ENCODE measurements at places on chromosomes 1 and 21. TPM values are rescaled to one million over a fixed set of nuclear protein-coding genes. Genes with fewer than 3 reads are reported as not detected.
A peak's percentile ranks its signal among the peaks of the same experiment; 100 is the strongest.

- peak; percentile 62 for DNase-seq
These were observed 663 bp upstream of the GBP6 start for GRCh38 chr1:89363196-89363595.

DNA sequence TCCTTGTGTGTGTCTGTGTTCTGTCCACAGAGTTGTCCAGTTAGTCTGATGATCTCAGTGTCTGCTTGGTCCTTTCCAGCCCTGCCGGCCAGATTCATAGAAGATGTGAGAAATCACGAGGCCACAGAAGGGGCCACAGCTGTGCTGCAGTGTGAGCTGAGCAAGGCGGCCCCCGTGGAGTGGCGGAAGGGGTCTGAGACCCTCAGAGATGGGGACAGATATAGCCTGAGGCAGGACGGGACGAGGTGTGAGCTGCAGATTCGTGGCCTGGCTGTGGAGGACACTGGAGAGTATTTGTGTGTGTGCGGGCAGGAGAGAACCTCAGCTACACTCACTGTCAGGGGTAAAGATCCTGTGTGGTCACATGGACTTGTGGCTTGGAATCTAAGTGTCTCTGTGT is 95.8 kb downstream of the OBSCN start:
- DNase-seq = no peak

- DNase-seq = no peak
These were observed 399.5 kb downstream of the MATN1 start for GRCh38 chr1:30323841-30324240.

GRCh38 chr21:39852021-39852721 is 15.1 kb upstream of the PCP4 start:
- no peak for DNase-seq

DNA sequence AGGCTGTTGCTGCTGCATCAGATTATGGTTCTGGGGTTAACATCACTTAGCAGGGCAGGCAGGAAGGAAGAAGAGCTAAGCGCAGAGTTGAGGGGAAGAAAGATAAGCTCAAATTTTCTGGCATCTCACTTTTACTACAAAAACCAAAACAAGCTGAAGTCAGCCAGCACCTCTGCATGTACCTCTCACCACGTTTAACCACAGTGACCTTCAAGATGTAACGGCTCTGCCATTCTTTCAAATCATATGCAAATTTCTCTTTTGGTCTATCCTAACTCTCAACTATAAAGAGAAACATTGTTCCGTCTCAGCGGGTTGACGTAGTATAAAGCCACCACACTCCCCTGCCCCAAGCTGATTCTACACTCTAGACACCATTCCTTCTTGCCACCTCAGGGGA is 154.4 kb downstream of the OMA1 start:
- no peak for DNase-seq

DNA sequence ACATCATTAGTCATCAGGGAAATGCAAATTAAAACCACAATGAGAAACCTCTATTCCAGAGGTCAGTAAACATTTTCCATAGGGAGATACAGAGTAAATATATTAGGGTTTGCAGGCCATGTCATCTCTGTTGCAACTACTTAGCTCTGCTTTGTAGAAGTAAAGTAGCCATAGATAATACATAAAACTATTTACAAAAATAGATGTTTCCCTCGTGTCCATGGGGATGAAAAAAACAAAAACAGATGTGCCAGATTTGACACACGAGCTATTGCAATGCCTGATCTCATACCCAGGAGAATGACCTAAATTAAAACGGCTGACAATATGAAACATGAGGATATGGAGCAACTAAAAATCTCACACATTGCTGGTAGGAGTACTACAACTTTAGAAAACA is 17.3 kb downstream of the LTN1 start:
- no peak for DNase-seq

- DNase-seq = peak; percentile 64
These were observed 92.5 kb upstream of the RUNX3 start for GRCh38 chr1:25022361-25023189.

GRCh38 chr21:44989943-44990780 is 50.3 kb downstream of the SLX9 start:
- no peak for DNase-seq

- DNase-seq = no peak
These were observed 226.2 kb upstream of the C1orf174 start for GRCh38 chr1:4126251-4126650.

GRCh38 chr1:62006690-62007089 is 188.0 kb upstream of the L1TD1 start:
- DNase-seq = no peak

DNA sequence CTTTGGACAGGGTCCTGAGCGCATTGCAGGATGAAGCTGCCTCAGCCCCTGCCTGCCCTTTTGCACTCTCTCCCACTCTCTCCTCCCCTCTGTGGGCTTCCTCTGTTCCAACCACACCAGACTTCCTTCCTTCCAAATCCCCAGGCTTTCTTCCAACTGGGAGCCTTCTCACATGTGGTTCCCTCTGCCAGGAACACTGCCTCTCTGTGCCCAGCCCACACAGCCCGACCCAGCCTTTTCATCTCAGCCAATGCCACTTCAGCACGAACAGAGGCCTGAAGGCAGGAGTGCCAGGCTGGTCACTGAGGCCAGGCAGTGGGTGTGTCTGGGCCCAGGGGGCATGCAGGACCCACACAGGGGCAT is 5.9 kb downstream of the SELENON start:
- DNase-seq = no peak

DNA sequence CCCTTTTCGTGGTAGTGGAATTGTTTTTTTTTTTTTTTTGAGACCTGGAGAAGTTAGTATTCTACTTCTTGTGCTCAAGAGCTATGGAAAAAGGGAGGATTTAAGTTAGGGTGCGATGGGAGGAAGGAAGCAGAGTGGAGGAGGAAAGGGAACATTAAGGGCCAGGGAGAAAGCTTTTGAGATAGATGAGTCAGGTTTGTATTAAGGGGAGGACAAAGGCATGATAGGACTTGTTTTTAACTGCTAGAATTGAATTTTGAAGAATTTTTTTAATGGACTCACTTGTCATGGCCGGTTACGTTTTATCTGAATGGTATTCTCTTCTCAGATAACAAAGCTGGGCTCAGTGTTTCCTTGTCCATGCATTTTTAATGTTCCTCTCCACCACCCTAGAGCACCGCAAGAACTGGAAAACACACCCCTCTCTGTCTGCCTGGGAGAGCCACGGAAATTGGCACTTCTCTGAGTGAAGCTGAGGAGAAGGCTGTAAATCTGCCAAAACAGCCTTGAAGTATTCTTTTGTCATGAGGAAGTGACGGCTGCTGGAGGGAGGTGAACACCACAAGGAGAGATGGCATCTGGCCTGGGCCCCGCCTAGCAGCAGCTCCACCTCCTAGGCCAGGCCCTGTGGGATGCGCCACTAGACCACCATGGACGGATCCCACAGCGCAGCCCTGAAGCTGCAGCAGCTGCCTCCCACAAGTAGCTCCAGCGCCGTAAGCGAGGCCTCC is 3.5 kb downstream of the NIPAL3 start:
- DNase-seq = peak; percentile 88

GRCh38 chr1:18528616-18529015 is 47.9 kb downstream of the KLHDC7A start:
- no peak for DNase-seq

DNA sequence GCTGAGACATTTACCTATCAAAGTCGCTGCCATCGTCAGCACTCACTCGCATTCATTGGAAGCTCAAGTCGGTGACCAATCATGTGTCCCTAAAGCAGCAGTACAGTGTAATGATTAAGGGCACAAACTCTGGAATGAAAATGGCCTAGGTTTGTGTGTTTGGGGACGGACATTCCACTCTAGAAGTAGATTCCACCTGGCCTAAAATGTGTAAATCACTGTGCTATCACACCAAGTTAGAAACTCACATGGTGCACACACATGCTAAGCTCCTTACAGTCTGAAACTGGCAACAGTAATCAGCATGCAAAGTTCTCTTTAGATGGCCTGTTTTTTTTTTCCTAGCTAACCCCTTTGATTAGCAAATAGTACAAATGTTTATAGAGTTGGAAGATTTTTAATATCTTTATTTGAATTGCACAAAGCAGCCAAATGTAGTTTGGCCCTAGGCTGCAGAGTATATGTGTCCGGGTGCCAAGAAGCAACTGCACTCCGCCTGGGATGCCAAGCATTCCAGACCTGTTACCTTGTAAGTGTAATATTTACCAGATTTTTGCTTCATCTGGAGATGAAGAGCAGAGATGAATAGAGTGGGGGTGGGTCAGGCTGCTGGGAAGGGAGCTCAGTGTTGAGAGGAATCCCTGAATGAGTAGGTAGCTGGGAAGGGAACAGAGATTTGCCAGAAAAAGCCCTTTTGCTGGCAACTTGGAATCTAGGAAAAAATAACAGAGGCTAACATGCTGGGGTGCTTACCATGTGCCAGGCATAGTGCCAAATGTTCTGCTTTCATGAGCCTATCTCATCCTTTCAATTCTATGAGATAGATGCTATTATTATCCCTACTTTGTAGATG is 35.2 kb downstream of the TGFB2 start:
- DNase-seq = peak; percentile 100

GRCh38 chr1:119112244-119112643 is 28.2 kb downstream of the WARS2 start:
- DNase-seq = no peak

- DNase-seq = no peak
These were observed 65.5 kb downstream of the LTN1 start for GRCh38 chr21:28927130-28927529.

- peak; percentile 87 for DNase-seq
These were observed 6.4 kb downstream of the NOS1AP start for GRCh38 chr1:162075862-162076261.

DNA sequence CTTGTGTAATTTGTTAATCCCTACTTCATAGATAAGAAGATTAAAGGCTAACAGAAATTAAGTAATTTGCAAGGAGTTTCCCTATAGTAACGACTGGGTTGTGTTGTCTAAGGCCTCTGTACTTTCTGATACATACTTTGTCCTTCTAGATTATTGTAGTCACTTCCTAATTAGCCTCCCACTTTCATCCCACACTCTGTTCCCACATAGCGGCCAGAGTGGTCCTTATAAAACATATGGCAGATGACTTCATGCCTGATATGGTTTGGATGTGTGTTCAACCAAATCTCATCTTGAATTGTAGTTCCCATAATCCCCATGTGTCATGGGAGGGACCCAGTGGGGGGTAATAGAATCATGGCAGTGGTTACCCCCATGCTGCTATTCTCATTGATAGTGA is 120.5 kb upstream of the DAB1 start:
- no peak for DNase-seq

DNA sequence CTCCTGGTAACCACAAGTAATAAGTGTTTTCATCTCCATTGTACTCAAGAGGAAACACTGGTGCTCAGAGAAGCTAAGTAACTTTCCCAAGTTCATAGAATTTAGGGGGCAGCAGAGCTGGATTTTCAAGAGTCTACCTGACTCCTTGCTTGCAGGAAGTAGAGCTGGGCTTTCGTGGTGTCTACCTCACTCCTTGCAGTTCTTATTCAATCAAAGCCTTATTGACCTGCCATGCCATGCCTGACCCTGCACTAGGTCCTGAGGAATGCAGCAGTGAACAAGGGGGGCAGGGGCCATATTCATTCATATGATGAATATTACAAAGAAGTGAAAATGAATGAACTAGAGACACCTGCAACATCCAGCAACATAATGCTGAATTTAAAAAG is 93.3 kb downstream of the GLIS1 start:
- no peak for DNase-seq

DNA sequence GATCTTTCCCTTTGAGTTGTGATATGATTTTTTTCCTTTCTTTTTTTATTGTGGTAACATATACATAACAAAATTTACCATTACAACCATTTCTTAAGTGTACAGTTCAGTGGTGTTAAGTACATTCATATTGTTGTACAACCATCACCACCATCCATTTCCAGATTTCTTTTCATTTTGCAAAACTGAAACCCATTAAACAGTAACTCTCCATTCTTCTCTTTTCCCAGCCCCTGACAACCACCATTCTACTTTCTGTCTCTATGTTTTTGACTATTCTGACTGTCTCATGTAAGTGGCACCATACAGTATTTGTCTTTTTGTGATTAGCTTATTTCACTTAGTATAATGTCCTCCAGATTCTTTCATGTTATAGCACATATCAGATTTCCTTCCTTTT is 30.3 kb downstream of the CEP350 start:
- DNase-seq = no peak

DNA sequence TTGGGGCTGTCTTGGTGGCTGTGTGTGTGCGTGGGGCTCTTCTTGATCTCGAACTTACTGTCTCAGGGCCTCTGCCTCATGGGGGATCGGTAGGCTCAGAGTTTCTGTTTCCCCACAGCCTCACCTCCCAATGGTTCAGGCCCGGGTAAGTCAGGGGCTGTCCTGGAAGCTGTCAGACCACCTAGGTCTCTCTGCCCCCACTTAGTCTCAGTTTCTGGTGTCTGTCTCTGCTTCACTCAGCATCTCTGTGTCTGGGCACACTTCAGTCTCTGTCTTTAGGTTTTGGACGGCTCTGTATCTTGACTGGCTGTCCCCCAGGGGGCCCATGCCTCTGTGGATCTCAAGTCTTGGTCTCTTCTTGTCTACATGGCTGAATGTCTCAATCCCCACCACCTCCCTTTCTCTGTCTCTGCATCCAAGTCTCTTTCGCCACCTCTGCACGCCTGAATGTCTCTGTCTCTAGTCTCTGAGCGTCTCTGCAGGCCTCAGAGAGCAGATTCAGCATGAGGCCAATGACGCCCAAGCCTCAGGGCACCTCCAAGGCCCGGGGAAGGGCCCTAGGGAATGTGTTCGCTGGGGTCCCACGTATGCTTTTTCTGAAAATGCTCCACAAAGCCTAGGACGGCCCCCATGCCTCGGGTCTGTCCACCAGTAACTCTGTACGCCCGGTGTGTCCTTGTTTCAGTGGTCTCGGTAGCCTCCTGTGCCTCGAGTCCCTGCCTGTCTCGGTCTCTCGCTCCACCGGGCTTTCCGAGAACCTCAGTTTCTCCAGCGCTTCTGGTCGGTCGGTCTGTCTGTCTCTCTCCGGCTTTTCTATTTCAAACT is 818 bp downstream of the FHL3 start:
- no peak for DNase-seq

- no peak for DNase-seq
These were observed 156.2 kb upstream of the CTTNBP2NL start for GRCh38 chr1:112239683-112240330.

- DNase-seq = peak; percentile 87
These were observed 20.2 kb downstream of the NFYC start for GRCh38 chr1:40711465-40712404.

DNA sequence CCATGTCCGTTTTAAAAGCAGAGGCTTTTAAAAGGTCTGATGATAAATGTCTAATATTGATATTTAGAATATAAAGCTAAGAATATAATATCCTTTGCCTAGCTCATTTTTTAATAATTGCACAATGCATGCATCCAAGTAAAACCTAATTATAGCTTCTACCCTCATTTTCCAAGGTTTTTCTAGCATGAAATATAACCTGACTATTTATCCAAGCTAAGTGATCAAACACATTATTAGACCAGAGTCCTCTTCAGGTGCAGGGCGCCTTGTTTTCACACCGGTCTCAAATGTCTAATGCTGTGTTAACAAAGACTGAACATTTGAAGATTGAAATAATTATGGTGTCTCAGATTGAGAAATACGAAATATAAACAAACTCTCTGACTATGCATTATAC is 648.9 kb upstream of the CXADR start:
- no peak for DNase-seq

SPRR1A gene
- not detected for total RNA-seq

ANGPTL7 gene
- total RNA-seq = not detected

IL10 gene
- total RNA-seq = not detected

CADM3 gene
- total RNA-seq = not detected

ADAMTSL4 gene
- total RNA-seq = 0.87 TPM

ZC3H11A gene
- 64.6 TPM for total RNA-seq

C2CD4D gene
- 0.58 TPM for total RNA-seq

PIGR gene
- not detected for total RNA-seq

CRYZ gene
- 56.2 TPM for total RNA-seq

BARHL2 gene
- not detected for total RNA-seq

KRTAP12-2 gene
- total RNA-seq = not detected

SMIM1 gene
- total RNA-seq = 10.8 TPM

Data from PC-3 (cell line).